ENCODE measurements at places on chromosomes 13 and 19. TPM values are rescaled to one million over a fixed set of nuclear protein-coding genes. Genes with fewer than 3 reads are reported as not detected.

Gene PDX1
- 0.06 TPM for total RNA-seq

Gene ATP4A
- not detected for total RNA-seq

Gene ZNF844
- total RNA-seq: 4.5 TPM

Gene IZUMO2
- total RNA-seq: not detected

Gene KCNN4
- total RNA-seq: 1.4 TPM

Gene ELSPBP1
- not detected for total RNA-seq

Gene APOC1
- total RNA-seq: 5,430 TPM

Gene ERICH4
- total RNA-seq: not detected

Gene APOC4
- 55.6 TPM for total RNA-seq

Gene GARIN5B
- not detected for total RNA-seq

Gene TM9SF2
- total RNA-seq: 96.8 TPM

Gene PSPN
- 0.83 TPM for total RNA-seq

Gene PEX11G
- total RNA-seq: 11.0 TPM

Gene RASIP1
- total RNA-seq: 6.0 TPM

Gene CHAMP1
- 10.4 TPM for total RNA-seq

Gene DHDH
- total RNA-seq: 0.29 TPM

Gene BRSK1
- total RNA-seq: 0.29 TPM

Gene KLK2
- total RNA-seq: not detected

Gene PRSS57
- not detected for total RNA-seq

Gene TTYH1
- 0.88 TPM for total RNA-seq

Gene SYNE4
- 3.9 TPM for total RNA-seq

Gene KANK3
- 6.0 TPM for total RNA-seq

Data from right lobe of liver (tissue), 6 donors.